Amygdala (tissue), 56 donors: ENCODE measurements at places on chromosomes 6 and 20.

GRCh38 chr6:41756354-41756753 is 9.2 kb upstream of the PGC start:
- no peak for DNase-seq

DNA sequence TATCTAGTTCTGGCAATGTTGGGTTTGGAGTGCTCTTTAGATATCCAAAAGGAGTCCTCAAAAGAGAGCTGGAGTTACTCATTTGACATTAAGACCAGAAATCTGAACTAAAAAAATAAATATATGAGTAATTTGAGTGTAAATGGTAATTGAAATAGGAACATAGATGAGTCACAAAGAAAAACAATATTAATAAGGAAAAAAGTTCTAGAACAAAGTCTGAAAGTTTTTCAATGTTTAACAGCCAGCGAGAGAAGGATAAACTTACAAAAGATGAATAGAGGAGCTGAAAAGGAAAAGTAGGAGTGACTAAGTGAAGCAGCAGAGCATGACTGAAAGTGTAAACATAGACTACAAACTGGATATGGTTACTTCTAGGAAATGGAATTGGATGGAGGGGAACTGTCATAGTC is 46.8 kb downstream of the EPM2A start:
- DNase-seq: no peak

DNA sequence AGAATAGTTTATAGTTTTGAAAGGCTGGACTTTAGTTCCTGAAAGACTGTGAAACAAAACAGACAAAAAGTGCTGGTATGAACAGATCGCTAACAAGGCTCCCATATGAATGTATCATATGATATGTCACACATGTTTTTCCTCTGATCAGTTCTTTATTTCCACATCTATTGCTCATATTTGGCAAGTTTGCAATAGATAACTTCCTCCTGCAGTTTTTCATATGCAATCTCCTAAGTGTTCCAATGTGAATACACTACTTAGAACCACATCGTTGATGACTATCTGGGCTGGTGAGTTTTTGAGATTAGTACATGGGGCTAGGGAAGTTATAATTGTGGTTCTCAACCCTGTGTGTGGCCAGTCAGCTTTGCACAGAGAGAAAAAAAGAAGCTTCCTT is 23.1 kb downstream of the CRYBG1 start:
- DNase-seq: no peak

GRCh38 chr6:149581349-149581748 is 15.2 kb downstream of the GINM1 start:
- no peak for DNase-seq

GRCh38 chr6:154197196-154197860 is 158.3 kb downstream of the OPRM1 start:
- DNase-seq: no peak

GRCh38 chr6:166104107-166104506 is 63.5 kb downstream of the TBXT start:
- DNase-seq: no peak

GRCh38 chr6:104182811-104183210 is 676.9 kb downstream of the HACE1 start:
- DNase-seq: peak; percentile 2
